Thoracic aorta (tissue), 2 donors: ENCODE measurements at places on chromosomes 7 and 10.

- peak overlapping the region; percentile 5 for H3K4me3 ChIP-seq
- no peaks in the 10 kb centered on the region for H3K27me3 ChIP-seq
- H3K4me1 ChIP-seq = peaks cover 71% of the 10 kb centered on the region
- peak overlapping the region; percentile 42 for H3K27ac ChIP-seq
Measured at GRCh38 chr10:128063736-128064107, 62.5 kb downstream of the MKI67 start.

GRCh38 chr10:14243221-14243620 lies 87.5 kb downstream of the FRMD4A start:
- no peaks in the 10 kb centered on the region for H3K4me1 ChIP-seq
- H3K27me3 ChIP-seq = no peaks in the 10 kb centered on the region
- H3K36me3 ChIP-seq = no peaks in the 10 kb centered on the region

DNA sequence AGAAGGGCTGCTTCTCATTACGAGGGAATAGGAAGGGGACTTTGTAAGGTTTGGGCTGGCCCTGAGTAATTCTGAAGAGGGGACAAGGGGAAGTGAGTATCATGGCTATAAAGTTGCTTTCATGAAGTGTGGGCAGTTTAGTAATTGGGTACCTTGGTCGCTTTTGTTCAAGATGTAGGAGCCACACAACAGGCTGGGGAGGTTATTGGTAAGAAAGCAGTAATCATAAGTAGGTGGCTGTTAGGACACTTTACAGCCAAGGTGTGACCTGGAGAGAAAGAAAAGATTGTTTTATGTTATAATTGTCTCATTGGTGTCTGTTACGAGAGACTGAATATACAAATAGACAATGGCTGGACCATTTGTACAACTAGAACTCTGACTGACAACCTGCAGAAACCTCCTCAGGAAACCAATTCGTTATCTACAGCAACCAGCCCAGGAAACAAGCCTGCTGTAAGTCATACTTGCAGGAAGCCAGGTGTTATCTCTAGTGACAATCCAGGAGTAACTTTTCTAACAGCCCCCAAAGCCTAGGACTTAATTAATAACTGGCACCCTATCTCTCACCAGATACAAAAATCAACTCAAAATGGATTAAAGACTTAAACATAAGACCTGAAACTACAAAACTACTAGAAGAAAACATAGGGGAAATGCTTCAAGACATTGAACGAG lies 5.0 kb upstream of the CCM2 start:
- no peaks in the 10 kb centered on the region for H3K36me3 ChIP-seq
- no peaks in the 10 kb centered on the region for H3K27me3 ChIP-seq
- H3K4me1 ChIP-seq = peaks cover 21% of the 10 kb centered on the region
- no peak overlapping the region for H3K27ac ChIP-seq
- H3K4me3 ChIP-seq = no peak overlapping the region

GRCh38 chr7:69932034-69932628 lies 333.9 kb downstream of the AUTS2 start:
- no peaks in the 10 kb centered on the region for H3K4me1 ChIP-seq
- H3K27me3 ChIP-seq = no peaks in the 10 kb centered on the region
- DNase-seq = no peak
- H3K4me3 ChIP-seq = no peak overlapping the region
- no peaks in the 10 kb centered on the region for H3K36me3 ChIP-seq

DNA sequence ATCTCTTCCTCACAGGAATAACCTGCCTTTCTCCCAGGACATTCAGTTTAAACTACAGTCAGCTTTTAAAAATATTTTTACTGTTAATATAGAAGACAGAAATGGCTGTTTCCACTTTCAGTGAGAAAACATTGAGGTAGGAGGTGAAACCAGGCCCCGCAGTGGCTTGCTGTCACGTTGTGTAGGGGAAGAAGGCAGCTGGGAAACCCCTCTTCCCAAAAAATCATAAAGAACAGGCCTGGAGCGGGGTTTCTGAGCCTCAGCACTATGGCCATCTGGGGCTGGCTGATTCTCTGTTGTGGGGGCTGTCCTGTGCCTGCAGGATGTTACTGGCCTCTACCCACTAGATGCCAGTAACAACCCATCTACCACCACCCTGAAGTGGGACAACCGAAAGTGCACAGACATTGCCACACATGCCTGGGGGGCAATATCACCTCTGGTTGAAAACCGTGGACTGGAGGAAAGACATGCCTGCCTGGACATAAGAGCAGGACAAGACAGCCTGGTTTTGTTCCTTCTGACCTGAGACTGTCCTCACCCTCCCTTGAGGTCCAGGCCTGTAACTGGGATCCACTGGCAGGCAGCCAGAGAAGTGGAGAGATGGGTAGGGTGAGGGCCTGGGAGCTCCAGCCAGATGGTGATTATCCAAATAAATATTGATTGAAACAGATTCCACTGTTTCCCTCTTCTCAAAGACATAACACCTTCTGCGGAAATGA lies 43.9 kb downstream of the KCNH2 start:
- no peaks in the 10 kb centered on the region for H3K36me3 ChIP-seq
- no peaks in the 10 kb centered on the region for H3K4me1 ChIP-seq
- no peaks in the 10 kb centered on the region for H3K27me3 ChIP-seq
- no peak overlapping the region for H3K27ac ChIP-seq
- no peak overlapping the region for H3K4me3 ChIP-seq

GRCh38 chr10:1776127-1776662 lies 38.9 kb upstream of the ADARB2 start:
- H3K27me3 ChIP-seq = no peaks in the 10 kb centered on the region
- H3K27ac ChIP-seq = no peak overlapping the region
- H3K4me1 ChIP-seq = no peaks in the 10 kb centered on the region
- no peaks in the 10 kb centered on the region for H3K36me3 ChIP-seq

- no peak for DNase-seq
- no peak overlapping the region for H3K4me3 ChIP-seq
- H3K4me1 ChIP-seq = no peaks in the 10 kb centered on the region
- no peaks in the 10 kb centered on the region for H3K36me3 ChIP-seq
- H3K27ac ChIP-seq = no peak overlapping the region
Measured at GRCh38 chr7:147833557-147833956, 757.0 kb upstream of the C7orf33 start.

- peaks cover 54% of the 10 kb centered on the region for H3K27me3 ChIP-seq
- peak overlapping the region; percentile 65 for H3K4me3 ChIP-seq
- H3K4me1 ChIP-seq = peaks cover 5% of the 10 kb centered on the region
- no peak for DNase-seq
- no peaks in the 10 kb centered on the region for H3K36me3 ChIP-seq
Measured at GRCh38 chr7:122310119-122311021, 5.8 kb upstream of the FEZF1 start.

- H3K27me3 ChIP-seq = peaks cover 5% of the 10 kb centered on the region
- no peak for DNase-seq
- no peaks in the 10 kb centered on the region for H3K36me3 ChIP-seq
- no peak overlapping the region for H3K27ac ChIP-seq
Measured at GRCh38 chr7:141074162-141074991, 513 bp downstream of the TMEM178B start.

GRCh38 chr10:27252267-27253000 lies 11.8 kb upstream of the ACBD5 start:
- no peak for DNase-seq
- no peaks in the 10 kb centered on the region for H3K27me3 ChIP-seq
- no peaks in the 10 kb centered on the region for H3K4me1 ChIP-seq
- H3K36me3 ChIP-seq = no peaks in the 10 kb centered on the region

DNA sequence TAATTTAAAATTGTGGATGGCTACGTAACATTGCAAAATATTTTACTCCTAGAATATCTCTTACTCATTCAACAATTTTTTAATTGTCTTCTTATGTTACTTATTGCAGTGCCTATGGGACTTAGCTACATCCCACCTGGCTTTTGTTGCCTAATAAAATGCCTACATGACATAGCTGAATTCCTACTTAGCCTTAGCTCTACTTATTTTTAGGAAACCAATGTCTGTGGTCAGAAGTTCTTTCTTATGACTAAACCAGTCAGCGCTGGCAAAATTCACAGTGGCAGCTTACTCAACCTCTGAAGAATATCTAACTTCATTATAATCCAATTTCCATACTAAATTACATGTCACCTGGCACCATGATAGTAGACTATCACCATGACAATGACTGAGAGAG lies 1612.4 kb upstream of the LRRTM3 start:
- no peak overlapping the region for H3K4me3 ChIP-seq
- DNase-seq = no peak
- H3K36me3 ChIP-seq = no peaks in the 10 kb centered on the region
- H3K27ac ChIP-seq = no peak overlapping the region

GRCh38 chr7:102721-103120 lies 89.7 kb upstream of the FAM20C start:
- H3K36me3 ChIP-seq = no peaks in the 10 kb centered on the region
- no peak overlapping the region for H3K27ac ChIP-seq
- H3K27me3 ChIP-seq = no peaks in the 10 kb centered on the region
- no peaks in the 10 kb centered on the region for H3K4me1 ChIP-seq
- no peak overlapping the region for H3K4me3 ChIP-seq

DNA sequence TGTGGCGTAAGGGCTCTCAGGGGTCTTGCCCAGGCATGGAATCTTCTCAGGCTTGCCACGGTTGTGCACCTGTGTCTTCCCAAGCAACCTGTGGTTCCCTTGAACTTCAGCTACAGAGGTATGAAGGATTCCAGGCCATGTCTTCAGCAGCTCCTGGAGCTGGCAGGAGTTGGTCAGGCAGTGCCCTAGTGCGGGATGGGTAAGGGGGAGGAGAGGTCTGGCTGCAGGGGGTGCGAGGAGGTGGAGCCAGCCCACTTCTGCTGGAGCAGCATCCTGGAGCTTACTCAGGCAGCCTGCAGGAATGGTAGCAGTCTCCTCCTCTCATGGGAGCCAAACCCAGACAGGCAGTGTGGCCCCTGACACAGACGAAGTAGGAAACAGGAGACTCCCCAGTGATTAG lies 3.8 kb upstream of the TRIL start:
- no peak overlapping the region for H3K4me3 ChIP-seq
- H3K36me3 ChIP-seq = no peaks in the 10 kb centered on the region
- H3K4me1 ChIP-seq = peaks cover 4% of the 10 kb centered on the region
- DNase-seq = no peak

- no peaks in the 10 kb centered on the region for H3K27me3 ChIP-seq
- H3K36me3 ChIP-seq = no peaks in the 10 kb centered on the region
- no peak overlapping the region for H3K27ac ChIP-seq
- DNase-seq = no peak
- H3K4me3 ChIP-seq = no peak overlapping the region
Measured at GRCh38 chr7:147311336-147311735, 1194.7 kb downstream of the CNTNAP2 start.

DNA sequence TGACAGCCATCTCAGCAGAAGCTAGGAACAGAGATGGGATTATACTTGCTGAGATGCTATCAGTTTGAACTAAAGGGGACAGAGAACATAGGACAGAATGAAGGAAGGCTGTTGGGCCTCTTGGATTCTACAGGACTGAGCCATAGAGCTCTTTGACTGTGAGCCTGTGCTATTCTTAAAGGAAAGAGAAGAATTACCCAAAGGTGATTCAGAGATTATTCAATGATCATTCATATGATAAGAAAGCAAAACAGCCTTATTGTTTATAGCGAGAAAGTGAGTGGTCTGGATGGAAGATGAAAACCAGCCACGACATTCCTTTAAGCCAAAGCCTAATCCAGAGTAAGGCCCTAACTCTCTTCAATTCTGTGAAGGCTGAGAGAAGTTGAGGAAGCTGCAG lies 69.7 kb upstream of the NEUROD6 start:
- no peak overlapping the region for H3K4me3 ChIP-seq
- no peak overlapping the region for H3K27ac ChIP-seq
- no peaks in the 10 kb centered on the region for H3K27me3 ChIP-seq
- H3K36me3 ChIP-seq = no peaks in the 10 kb centered on the region
- no peaks in the 10 kb centered on the region for H3K4me1 ChIP-seq

GRCh38 chr10:5805711-5806110 lies 7.5 kb downstream of the GDI2 start:
- H3K4me3 ChIP-seq = no peak overlapping the region
- no peaks in the 10 kb centered on the region for H3K27me3 ChIP-seq
- H3K4me1 ChIP-seq = peaks cover 44% of the 10 kb centered on the region

DNA sequence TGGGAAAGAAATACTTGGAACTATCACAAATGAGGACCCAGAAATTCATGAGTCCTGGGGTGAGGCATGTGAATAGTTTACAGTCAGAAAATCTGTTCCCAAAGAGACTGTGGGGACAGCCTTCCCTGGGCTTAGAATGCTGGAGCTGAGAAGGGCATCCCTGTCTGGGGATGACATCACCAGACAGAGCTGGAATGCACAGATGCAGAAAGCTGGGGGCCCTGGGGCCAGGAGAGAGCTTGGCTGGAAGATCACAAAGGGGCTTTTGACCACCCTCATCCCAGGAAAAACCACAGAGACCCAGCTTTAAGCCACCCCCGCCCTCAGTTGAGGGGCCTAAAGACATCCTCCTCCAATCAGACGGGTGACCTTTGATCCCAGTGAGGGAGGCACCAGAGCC lies 264.5 kb downstream of the PLXNA4 start:
- H3K4me3 ChIP-seq = no peak overlapping the region
- H3K4me1 ChIP-seq = no peaks in the 10 kb centered on the region
- no peaks in the 10 kb centered on the region for H3K27me3 ChIP-seq
- no peak overlapping the region for H3K27ac ChIP-seq
- no peaks in the 10 kb centered on the region for H3K36me3 ChIP-seq
- no peak for DNase-seq

DNA sequence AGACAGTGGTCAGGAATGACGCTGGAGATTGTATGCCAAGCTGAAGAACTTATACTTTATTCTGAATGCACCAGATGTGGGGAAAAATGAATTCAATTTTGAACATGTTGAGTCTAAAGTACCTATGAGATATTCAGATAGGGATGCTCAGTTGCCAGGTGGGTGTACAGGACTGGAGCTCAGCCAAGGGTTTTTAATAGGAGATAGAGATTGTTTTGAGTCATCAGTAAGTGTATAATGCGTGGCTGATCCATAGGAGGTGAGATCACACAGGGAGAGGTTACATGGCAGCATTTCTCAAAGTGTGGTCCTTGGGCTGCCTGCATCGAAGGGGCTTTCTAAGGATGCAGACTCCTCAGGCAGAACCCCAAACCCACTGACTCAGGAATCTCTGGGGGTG lies 6.8 kb upstream of the HIPK2 start:
- no peak for DNase-seq
- H3K36me3 ChIP-seq = no peaks in the 10 kb centered on the region
- H3K27me3 ChIP-seq = no peaks in the 10 kb centered on the region

- no peaks in the 10 kb centered on the region for H3K27me3 ChIP-seq
- H3K27ac ChIP-seq = peak overlapping the region; percentile 72
- H3K4me3 ChIP-seq = peak overlapping the region; percentile 60
Measured at GRCh38 chr7:25851332-25852210, 300.4 kb upstream of the NFE2L3 start.

GRCh38 chr10:121092720-121093095 lies 241.5 kb downstream of the WDR11 start:
- no peaks in the 10 kb centered on the region for H3K36me3 ChIP-seq
- no peaks in the 10 kb centered on the region for H3K27me3 ChIP-seq
- H3K4me1 ChIP-seq = no peaks in the 10 kb centered on the region
- H3K27ac ChIP-seq = no peak overlapping the region
- no peak for DNase-seq
- no peak overlapping the region for H3K4me3 ChIP-seq

DNA sequence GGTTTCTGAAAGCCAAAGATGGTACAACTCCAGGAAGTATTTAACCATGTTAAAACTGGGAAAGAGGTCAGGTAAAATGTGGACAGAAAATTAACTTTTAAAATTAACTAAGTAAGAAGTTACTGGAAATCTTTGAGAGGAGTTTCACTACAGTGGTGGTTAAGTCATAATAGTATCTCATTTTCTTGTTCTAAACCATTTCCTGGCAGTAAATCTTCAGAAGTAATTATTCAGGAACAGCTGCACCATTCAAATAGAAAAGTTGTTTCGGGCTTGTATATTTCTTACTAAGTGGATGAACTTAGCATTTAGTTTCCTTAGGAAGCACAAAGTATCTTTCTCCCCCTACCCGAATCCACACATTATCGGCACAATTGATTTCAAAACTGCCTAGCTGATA lies 27.1 kb downstream of the COPG2 start:
- no peaks in the 10 kb centered on the region for H3K36me3 ChIP-seq
- H3K4me3 ChIP-seq = no peak overlapping the region
- no peak overlapping the region for H3K27ac ChIP-seq
- H3K27me3 ChIP-seq = no peaks in the 10 kb centered on the region
- DNase-seq = no peak
- no peaks in the 10 kb centered on the region for H3K4me1 ChIP-seq
